ENCODE measurements at places on chromosomes 3 and 15.

- no peak for DNase-seq
These were observed 521.5 kb downstream of the PYDC2 start for GRCh38 chr3:191982481-191982880.

DNA sequence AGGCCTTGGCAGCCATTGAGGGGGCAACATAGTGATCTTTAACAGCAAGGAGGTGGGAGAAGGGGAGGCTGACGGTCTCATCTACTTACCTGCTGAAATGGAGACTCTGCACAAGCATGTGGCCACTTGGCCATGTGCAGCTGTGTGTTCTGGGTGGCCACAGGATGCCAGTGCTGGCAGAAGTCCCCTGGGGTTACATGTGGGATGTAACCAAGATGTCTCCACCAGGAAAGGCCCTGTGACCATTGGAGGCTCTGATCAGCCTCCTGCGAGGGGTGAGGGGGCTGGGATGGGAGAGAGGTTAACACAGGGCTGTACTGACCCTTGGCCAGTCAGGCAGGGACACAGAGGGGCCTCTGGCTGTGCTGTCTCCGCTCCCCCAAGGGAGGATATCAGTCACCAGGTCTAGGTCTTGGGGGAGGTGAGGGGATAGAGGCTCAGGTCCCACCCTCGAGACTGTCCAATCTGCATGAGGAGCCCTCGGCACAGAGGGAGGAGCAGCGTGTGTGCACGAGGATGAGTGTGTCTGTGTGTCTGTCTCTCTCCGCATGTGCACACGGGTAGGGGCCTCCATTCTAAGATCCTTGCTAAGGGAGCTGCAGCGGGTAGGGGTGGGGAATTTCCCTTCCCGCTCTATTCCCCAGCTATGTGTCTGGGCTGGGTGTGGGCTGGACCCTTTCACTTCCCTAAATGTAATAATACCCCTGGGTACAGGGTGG is 19.5 kb downstream of the PRKCD start:
- DNase-seq: no peak

GRCh38 chr3:193134856-193135255 is 106.2 kb upstream of the PLAAT1 start:
- DNase-seq: no peak

GRCh38 chr15:77706482-77707244 is 74.0 kb upstream of the LINGO1 start:
- no peak for DNase-seq

DNA sequence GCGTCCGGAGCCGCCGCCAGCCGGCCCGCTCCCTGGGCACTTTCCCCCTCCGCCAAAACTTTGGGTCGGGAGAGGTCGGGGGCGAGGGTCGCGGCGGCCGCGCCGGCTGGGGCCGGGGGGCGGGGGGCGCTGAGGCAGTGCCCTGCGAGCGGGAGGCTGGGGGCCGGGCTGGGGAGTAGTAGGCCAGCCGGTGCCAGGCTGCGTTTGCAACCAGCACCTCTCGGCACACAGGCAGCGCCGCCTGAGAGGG is 452 bp downstream of the BBX start:
- peak; percentile 72 for DNase-seq

DNA sequence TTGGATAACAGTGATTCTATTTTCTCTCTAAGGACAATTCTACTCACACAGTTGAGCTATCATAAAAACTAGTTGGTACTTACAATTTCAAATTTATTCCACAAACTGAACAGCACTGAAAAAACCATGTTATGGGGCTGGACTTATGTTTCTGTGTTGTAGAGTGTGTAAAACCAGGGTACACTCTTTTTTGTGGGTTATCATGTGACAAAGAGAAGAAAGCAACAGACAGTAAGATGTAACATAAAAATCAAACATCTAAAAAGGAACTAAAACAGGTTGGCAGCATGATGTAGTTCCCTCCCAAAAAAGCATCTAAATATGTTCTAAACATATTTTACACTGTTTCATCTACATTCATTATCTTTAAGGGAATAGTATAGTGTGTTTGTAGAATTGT is 757.9 kb downstream of the ROBO1 start:
- no peak for DNase-seq

DNA sequence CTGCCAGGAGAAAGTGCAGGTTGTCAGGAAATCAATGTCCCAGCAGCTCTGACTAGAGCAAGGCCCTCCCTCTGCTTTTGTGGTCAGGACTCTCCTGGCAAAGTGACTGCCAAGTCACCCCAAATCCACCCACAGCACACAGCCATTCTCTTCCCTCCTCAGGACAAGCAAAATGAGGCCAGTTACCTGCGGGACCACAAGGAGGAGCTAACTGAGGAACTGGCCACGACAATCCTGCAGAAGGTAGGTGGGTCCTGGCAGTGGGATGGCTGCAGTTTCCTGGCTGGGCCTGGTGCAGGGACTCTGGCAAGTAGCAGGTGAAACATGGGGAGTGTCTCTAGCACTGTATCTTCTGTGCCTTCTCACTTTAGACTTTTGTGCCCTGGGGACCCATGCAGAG is 142.5 kb upstream of the EIF1B start:
- no peak for DNase-seq

DNA sequence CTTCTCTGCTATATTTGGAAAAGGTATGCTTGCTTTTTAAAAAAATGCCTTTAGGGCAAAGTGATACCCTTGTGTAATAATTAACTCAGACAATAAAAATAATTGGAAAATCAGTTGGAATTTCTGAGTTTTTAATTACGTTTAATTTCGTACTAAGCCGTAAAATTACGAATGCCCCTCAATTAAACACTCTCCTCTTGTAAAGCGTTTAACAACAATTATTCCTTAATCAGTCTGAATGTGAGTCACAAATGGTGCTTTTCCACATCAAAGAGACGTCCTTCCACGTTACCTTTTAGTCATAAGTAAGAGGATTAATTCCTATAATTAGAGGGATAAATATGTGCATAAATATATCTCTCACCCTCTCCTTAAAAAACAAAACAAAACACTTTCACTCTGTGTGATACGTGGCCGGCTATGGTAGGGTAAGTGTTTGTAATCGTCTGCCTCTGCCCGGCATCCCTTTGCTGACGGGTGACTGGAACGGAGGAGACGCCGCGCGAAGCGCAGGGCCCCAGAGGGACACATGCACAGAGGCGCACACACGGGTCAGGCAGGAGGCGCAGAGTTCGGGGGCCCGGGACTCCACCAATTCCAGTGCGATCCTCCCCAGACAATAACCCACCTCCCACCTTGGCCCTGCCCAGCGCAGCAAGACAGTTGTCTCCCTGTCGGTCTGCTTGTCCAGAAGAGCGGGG is 9.7 kb upstream of the MEIS2 start:
- DNase-seq: peak; percentile 77

DNA sequence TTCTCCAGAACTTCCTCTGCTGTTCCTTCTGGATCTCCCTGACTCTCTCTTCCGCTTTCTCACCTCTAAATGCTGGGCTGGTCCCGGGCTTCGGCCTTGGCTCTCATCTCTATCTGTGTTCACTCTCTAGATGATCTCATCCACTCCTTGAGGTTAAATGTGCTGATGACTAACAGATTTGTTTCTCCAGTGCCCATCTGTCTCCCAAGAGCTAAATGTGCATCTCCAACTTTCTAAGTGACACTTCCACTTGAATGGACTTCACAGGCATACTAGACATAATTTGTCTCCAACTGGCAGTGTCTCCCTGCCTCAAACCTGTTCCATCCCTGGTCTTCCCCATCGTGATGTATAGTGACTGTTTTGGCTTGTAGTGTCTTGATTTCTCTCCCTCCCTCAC is 95.3 kb downstream of the ITPR1 start:
- peak; percentile 47 for DNase-seq

GRCh38 chr3:197728487-197728886 is 8.2 kb downstream of the RUBCN start:
- DNase-seq: no peak

DNA sequence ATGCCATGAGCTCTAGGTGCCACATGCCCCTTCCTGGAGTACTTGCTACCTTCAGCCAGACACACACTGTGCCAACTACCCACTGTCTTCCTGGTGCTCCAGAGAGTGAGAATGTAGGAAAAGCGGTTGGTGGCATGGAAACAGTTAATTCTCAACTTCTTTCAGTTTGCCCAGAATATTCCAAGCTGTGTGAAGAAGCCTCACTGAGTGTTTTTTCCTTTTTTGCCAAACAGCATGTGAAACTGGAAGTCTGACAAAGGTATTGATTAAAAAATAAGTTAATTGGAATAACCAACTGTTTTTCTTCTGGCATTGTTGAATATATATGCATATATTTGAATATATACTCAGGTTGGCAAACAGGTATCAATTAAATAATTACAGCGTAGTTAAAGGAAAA is 52.8 kb downstream of the LRRC3B start:
- no peak for DNase-seq

DNA sequence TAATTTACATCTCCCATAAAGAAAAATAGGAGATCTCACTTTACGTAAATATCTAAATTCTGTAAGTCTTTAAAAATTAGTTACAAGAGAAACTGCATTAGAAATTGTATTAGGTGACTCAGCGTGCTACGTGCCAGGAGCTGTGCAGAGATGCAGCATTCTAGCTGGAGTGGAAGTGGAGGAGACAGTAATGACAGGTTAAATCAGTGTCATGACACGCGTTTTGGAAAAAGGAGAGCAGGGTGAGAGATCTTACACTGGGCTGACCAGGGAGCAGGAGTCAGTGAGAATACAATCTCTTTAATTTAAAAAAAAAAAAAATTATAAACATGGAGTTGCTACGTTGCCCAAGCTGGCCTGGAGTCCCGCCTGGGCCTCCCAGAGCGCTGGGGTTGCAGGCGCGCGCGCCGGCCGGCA is 635 bp downstream of the TUBGCP5 start:
- no peak for DNase-seq

DNA sequence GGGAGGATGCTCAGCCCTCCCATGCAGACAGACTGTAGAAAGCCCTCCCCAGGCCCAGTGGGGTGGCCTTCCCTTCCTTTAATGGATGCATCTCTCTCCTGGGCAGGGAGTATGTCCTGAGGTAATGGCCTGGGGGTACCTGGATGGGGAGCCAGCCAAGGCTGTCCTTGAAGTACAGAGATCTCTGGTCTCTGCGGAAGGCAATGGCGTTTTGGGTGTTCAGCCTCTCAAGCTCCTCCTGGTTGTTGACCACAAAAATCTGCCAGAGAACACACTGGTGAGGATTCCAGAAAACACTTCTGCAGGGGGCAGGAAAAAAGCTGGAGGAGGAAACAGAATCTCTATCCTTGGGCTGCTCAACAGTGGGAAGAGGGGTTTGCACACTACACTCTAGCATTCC is 28.9 kb downstream of the EAF1 start:
- no peak for DNase-seq

- DNase-seq: no peak
These were observed 65.8 kb upstream of the CFAP20DC start for GRCh38 chr3:59115364-59116232.

DNA sequence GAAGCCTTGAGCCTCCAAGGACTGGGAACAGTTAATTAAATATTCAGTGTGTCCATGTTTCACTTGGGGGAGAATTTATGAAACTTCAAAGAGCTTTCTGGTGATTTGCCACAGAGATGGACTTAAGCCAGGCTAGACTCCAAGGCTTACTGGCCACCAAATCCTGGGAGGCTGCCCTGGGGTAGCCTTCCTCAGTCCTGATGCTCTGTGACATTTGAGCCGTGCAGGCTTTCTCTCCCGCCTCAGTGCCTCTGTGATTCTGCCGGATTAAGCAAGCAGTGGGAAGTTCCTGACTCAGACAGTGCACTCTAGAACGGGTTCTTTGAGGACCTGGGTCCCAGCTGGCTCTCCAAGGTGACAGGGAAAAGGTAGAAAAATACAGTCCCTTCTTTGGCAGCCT is 314.7 kb upstream of the ICE2 start:
- DNase-seq: no peak

DNA sequence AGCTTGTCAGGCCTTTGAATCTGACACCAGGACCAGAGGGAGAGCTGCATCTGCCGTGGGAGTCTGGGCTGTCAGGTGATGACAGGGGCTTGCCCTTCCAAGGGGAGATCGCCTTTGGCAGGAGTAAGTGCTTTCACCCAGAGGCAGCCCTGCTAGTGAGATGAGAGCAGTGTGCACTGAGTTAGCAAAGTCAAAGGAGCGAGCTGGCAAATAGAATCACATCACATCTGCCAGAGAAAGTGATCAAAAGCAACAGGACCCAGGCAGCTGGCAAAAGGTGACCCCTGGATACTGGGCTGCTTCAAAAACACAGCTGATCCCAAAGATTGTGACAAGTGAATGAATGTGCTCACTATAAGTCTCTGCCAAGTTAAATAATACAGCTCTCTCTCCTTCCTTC is 36.1 kb upstream of the PYDC2 start:
- DNase-seq: no peak

DNA sequence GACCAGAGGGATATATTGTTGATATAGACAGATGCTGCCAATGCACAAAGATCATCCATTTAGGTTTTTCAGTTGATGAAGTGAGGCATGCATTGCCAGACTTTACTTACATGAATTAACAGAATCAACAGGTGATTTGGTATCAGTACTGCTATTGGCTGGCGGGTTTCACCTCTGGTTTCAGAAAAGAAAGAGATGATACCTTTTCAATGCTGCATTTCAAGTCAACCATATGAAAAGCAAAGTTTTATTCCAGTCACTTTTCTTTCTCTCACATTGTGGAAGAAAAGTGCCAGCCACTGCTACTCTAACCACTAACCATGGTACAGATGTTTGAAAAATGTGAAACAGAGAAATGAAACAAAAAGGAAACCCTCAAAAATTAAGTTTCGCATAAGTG is 289.1 kb downstream of the TIGIT start:
- DNase-seq: no peak

DNA sequence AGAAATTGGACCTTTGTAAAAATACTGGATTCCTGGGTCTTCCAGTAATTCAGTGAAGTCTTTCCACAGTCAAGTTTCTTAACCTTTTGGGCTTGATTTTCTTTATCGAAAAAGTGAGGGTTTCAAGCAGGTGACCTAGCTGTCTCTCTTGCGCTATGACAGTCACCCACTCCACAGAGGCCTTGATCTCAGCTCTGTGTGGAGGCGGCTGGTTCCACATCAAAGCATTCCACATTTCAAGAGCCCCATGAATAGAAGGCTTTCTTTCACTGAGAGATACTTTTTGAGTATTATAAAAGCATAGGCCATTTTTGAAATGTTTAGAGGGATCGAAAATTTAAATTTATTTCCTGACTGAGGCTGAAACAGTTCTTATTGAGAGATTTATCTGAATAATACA is 43.9 kb downstream of the GABRA5 start:
- DNase-seq: no peak

- no peak for DNase-seq
These were observed 29.3 kb downstream of the TMED3 start for GRCh38 chr15:79340315-79340602.

DNA sequence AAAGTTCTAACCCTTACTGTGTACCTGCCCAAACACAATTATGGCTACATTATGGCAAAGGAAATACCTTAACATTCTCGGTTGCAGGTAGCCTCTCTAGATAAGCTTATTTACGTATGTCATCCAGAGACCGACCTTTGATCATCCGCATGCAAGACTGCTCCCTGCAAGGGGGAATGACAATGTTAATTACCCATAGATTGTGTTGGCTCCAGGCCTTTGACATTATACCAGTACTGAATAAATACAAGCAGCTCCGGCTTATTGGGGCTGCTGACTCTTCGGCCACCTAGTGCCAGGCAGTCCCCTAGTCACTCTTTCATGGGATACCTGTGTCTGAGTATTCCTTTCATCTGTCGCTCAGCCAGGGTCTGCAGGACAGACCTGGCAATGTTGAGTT is 223.5 kb downstream of the DTWD1 start:
- no peak for DNase-seq

Measured in left ventricle myocardium superior (tissue), 1 donor.